D721Med (cell line): ENCODE measurements at places on chromosomes 7 and 10.

DNA sequence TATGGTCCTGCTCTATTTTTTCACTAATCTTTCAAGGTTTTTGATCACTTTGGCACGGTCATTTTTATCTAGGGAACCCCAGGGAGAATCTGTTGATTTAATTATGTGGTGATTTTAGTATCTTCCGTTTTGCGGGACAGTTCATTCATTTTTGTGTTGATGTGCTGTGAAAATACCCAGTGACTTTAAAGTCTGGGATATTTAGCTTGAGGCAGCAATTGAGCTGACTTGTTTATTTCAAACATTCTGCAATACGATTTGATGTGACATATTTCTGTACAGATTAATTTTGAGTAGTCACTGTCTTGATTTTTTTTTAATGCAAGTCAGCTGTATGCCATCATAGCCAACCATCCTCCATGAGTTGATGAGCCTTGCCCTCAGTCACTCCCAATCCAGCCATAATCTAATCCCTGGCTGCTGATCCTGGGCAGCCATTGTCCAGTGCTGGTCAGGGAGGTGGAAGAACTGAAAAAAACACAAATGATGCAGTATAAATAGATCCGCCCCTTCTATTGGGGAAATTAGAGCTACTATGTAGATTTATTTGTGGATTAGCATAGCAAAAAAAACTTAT is 183.4 kb downstream of the CCSER2 start:
- DNase-seq: no peak

- DNase-seq: no peak
Measured at GRCh38 chr10:89476150-89476549, 59.2 kb downstream of the SLC16A12 start.

DNA sequence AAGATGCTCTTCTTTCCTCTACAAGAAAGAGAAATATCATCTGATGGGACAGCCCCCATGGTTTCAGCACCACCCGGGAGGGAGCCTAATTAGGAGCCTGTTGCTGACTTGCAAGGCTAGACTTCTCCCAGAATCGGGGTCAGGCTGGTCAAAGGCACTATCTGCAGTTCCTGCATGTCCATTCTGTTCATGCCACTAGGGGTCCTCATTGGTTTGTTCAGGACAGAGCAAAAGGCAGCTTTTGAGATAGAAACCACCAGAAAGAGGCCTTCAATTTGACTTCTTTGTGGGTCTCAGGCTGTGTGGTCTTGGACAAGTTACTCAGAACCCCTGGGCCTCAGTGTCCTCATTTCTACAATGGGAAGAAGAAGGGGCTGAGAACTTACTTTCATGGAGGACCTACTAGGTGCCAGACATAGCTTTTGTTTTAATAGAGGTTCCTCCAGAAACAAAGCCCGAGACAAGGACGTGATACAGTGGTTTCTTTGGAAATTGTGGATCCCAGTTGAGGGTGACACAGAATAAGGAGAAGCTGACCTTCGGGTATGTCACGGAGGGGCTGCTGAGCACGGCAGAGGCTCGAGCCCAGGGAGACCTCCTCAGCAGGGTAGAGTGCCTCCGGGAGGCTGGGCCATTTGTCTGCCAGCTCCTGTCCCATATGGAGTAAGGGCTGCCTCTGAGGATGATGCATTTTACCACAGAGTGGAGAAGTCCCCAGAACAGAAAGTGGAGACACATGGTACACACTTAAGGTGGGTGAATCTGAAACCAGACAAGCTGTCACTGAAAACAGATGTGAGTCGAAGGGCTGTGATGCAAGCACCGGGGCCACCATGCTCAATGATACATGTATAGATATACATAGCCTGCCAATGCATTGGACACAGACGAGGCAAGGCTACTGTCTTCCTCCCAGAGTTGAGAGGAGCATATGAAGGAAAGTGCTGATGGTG is 33.1 kb upstream of the NEUROD6 start:
- no peak for DNase-seq

DNA sequence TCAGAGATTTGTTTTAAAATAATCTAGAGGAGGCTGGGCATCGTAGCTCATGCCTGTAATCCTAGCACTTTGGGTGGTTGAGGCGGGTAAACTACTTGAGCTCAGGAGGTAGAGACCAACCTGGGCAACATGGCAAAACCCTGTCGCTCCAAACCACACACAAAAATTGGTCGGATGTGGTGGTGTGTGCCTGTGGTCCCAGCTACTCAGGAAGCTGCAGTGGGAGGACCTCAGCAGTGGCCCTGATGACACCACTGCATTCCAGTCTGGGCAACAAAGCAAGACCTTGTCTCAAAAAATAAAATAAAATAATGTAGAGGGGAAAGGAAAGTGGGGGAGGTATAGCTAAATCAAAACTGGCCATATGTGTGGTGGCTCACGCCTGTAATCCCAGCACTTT is 13.9 kb upstream of the PPP3CB start:
- DNase-seq: no peak

DNA sequence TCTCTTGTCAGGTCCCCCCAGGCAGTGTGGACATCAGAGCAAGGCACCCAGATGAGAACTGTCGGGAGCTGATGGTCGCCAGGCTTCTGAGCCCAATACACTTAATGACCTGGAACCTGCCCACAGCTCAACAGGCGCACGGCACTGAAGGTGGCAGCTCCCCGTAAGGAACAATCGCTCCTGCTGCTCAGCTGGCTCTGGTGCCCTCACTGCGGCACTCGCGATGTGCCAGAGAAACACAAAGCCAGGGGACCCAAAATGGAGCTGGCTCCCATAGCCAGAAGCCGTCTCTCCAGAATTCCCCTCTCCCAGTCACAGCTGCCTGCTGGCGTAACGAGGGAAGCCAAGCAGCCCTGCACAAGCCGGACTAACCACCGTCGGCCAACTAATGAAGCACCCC is 6.3 kb downstream of the CALN1 start:
- DNase-seq: no peak
